Smooth muscle cell of the umbilical artery (primary cell): ENCODE measurements at places on chromosomes 5 and 9. TPM values are rescaled to one million over a fixed set of nuclear protein-coding genes. Genes with fewer than 3 reads are reported as not detected.

The TMOD1 gene
- total RNA-seq, result not detected in 2 replicates

The CTSV gene
- 0.30 and 0.74 TPM in 2 replicates for total RNA-seq

The ORM2 gene
- total RNA-seq, result not detected in 2 replicates

The RASEF gene
- 0.28 and 0.59 TPM in 2 replicates for total RNA-seq

The NR5A1 gene
- not detected in 2 replicates for total RNA-seq

The SGTB gene
- 14.3 and 26.7 TPM in 2 replicates for total RNA-seq

The PCDHGC5 gene
- 2.4 and 10.2 TPM in 2 replicates for total RNA-seq

The TRIM36 gene
- 1.4 and 1.5 TPM in 2 replicates for total RNA-seq

The ZNF618 gene
- 10.4 and 13.5 TPM in 2 replicates for total RNA-seq

The RHOBTB3 gene
- total RNA-seq, result 256 and 273 TPM in 2 replicates

The STPG3 gene
- not detected in 2 replicates for total RNA-seq

The FAXDC2 gene
- 4.2 and 5.9 TPM in 2 replicates for total RNA-seq

The SARDH gene
- total RNA-seq, result 18.4 and 23.9 TPM in 2 replicates

The CCDC69 gene
- 2.0 and 2.7 TPM in 2 replicates for total RNA-seq

The HTR4 gene
- total RNA-seq, result not detected in 2 replicates

The INVS gene
- total RNA-seq, result 31.4 and 32.4 TPM in 2 replicates

The SMIM33 gene
- not detected in 2 replicates for total RNA-seq

The PCDHAC1 gene
- total RNA-seq, result 0.09 and 0.30 TPM in 2 replicates
